ENCODE measurements at places on chromosomes 4 and X.

GRCh38 chr4:89511776-89512175 is 204.2 kb upstream of the GPRIN3 start:
- no peak for DNase-seq

GRCh38 chrX:129695937-129696336 is 41.2 kb upstream of the APLN start:
- no peak for DNase-seq

DNA sequence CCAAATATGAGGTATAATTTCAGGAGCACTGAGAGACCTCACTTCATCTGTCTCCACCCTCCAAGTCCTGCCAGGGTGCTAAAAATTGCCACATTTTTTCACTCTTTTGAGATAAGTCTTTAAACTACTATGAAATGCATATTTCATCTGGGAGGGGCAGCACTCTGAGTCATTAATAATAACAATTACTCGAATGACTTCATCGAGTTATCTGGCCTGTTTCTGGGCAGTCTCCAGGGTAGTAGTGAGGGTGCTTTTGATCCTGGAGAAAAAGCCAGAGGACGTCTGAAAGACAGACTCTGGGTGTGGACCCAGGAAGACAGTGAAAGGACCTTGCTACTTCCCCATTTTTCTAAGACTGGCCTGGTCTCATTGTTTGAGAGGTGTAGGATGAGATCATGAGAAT is 42.3 kb upstream of the SRD5A3 start:
- DNase-seq = peak; percentile 85

GRCh38 chrX:53071604-53072417 is 10.4 kb upstream of the TSPYL2 start:
- DNase-seq = peak; percentile 39

GRCh38 chr4:7838136-7838782 is 101.4 kb downstream of the AFAP1 start:
- DNase-seq = no peak
